ENCODE measurements at places on chromosomes 13 and 19. TPM values are rescaled to one million over a fixed set of nuclear protein-coding genes. Genes with fewer than 3 reads are reported as not detected.

- H3K27ac ChIP-seq: no peak overlapping the region
- no peaks in the 10 kb centered on the region for H3K36me3 ChIP-seq
- no peaks in the 10 kb centered on the region for H3K27me3 ChIP-seq
- no peaks in the 10 kb centered on the region for H3K4me1 ChIP-seq
- DNase-seq: no peak
Measured at GRCh38 chr19:20315543-20315942, 148.5 kb downstream of the ZNF486 start.

GRCh38 chr13:37510441-37510840, 88.1 kb downstream of the POSTN start:
- H3K27ac ChIP-seq: no peak overlapping the region
- no peaks in the 10 kb centered on the region for H3K4me1 ChIP-seq
- DNase-seq: no peak
- no peaks in the 10 kb centered on the region for H3K27me3 ChIP-seq
- H3K4me3 ChIP-seq: no peak overlapping the region

DNA sequence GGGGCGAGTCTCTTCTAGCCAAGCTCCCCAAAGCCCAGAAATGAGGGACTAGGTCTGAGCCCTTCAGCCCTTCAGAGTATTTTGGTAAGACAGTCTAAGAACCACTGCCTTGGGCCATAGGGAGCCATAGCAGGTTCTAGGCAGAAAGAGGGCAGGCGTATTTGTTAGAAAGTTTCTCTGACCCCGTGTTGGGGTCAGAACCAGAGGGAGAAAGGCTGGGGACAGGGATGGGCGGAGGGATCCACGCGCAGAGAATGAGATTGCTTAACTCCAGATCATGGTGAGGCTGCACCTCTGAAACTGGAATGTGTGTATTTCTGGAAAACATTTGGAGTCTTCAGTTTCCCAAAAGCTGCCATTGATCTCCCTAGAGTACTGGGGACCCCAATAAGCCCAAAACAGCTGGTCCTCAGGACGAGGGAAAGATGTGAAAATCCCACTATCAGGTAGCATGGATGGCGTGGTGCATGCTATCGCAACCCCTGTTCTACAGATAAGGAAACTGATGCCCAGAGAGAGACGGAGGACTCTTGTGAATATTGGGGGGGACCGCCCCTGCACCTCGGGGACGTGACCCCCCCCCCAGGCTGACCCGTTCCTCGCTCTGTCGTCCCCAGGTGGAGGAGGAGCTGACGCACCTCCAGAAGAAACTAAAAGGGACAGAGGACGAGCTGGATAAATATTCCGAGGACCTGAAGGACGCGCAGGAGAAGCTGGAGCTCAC, 703 bp upstream of the TPM4 start:
- H3K36me3 ChIP-seq: peaks cover 2% of the 10 kb centered on the region
- DNase-seq: no peak
- peak overlapping the region; percentile 100 for H3K27ac ChIP-seq
- peaks cover 53% of the 10 kb centered on the region for H3K4me1 ChIP-seq
- no peaks in the 10 kb centered on the region for H3K27me3 ChIP-seq
- peak overlapping the region; percentile 98 for H3K4me3 ChIP-seq

DNA sequence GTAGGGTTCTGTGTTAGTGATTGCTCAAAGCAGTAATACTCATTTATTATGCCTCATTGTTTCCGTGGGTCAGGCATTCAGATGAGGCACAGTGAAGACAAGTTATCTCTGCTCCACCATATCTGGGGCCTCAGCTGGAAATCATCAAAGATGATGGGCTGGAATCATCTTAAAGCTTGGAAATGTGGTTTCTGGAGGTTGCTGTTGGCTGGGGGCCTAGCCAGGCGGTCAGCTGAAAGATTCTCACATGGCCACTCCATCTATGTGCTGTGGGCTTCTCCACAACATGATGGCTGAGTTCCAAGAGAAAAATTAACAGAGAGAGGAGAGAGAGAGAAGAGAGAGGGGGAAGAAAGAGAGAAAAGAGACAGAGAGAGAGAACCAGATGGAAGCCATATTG, 75.5 kb downstream of the OLFM4 start:
- H3K4me1 ChIP-seq: no peaks in the 10 kb centered on the region
- no peaks in the 10 kb centered on the region for H3K27me3 ChIP-seq
- no peaks in the 10 kb centered on the region for H3K36me3 ChIP-seq
- no peak overlapping the region for H3K27ac ChIP-seq
- no peak for DNase-seq

- no peak overlapping the region for H3K4me3 ChIP-seq
- no peak for DNase-seq
- no peaks in the 10 kb centered on the region for H3K4me1 ChIP-seq
- no peaks in the 10 kb centered on the region for H3K27me3 ChIP-seq
- H3K36me3 ChIP-seq: no peaks in the 10 kb centered on the region
- H3K27ac ChIP-seq: no peak overlapping the region
Measured at GRCh38 chr13:68727798-68728197, 1379.8 kb upstream of the ATXN8OS start.

DNA sequence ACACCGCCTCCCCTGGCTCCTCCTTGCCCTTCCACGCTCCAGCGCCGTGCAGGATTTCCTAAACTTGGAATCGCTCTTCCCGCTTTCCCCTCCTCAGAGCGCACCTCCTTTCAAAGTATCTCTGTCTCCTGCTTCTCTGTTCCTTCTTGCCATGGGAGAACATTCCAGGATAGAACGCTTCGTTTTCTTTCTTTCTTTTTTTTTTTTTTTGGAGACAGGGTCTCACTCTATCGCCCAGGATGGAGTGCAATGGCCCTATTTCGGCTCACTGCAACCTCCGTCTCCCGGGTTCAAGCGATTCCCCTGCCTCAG, 574 bp upstream of the XPO4 start:
- peaks cover 12% of the 10 kb centered on the region for H3K4me1 ChIP-seq

DNA sequence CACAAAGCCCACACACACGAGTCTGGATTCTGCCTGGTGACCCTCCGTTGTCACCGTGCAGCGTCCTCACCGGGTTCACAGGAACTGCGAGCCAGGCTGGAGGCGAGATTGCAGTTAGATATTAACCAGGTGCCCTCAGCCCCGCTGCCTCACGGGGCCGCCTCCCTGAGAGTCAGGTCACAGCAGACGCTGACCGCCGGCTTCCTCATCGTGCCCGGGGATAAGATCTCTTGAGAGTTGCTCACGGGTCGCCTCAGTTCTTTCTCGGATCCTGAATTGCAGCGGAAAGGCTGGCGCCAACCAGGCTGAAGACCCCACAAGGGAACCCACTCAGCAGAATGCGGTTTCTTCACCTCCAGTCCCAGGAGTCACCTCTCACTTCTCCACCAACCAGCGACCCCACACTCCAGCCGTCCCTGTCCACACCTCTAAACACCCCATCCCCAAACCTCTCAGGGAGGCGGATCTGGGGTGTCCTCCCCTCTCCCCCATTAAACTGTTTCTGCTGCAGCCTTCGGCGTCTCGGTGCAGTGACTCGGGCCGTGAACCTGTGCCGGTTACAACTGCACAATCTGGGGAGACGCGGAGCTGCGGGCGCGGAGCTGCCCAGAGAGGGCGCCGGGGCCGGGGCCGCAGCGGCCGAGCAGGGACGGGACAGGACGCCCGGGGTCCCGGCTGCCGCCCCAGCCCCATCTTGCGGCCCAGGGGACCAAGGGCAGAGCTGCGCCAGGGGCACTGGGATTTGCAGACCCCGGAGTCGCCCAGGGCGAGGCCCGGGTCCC, 591 bp downstream of the ZNF823 start:
- DNase-seq: peak; percentile 18
- peak overlapping the region; percentile 91 for H3K27ac ChIP-seq
- no peaks in the 10 kb centered on the region for H3K27me3 ChIP-seq
- no peaks in the 10 kb centered on the region for H3K36me3 ChIP-seq
- peaks cover 16% of the 10 kb centered on the region for H3K4me1 ChIP-seq
- peak overlapping the region; percentile 79 for H3K4me3 ChIP-seq

DNA sequence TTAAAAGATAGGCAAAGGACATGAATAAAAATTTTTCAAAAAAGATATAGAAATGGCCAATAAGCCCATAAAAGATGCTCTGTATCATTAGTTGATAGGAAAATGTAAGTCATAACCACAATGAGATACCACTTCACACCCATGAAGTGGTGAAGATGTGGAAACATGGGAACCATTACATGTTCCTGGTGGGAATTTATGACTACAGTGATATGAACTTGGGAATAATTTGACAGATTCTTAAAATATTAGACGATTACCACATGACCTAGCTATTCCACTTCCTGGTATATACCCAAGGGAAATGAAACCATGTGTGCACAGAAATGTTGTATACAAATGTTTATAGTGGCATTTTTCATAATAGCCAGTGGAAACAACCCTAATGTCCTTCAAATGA, 232.2 kb downstream of the GGACT start:
- no peaks in the 10 kb centered on the region for H3K4me1 ChIP-seq
- H3K36me3 ChIP-seq: no peaks in the 10 kb centered on the region
- H3K27me3 ChIP-seq: no peaks in the 10 kb centered on the region
- no peak for DNase-seq

DNA sequence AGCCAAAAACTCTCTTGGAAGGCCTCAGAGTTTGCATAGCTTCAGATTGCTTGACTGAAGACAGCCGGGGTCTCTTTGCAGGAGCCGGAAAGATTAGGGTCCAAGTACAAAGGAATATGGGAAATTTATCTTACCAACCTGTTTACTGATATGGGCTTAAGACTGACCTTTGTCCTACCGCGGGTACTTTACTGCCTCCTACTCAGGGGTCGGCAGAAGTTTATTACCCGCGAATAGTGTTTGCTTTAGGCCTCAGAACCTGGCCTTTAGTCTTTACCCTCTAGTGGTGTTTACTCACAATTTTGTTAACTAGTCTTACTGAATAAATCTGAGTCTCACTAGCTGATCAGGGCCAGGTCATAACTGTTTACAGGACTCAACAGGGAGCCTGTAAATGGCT, 765.4 kb upstream of the SPRY2 start:
- H3K27ac ChIP-seq: no peak overlapping the region
- no peaks in the 10 kb centered on the region for H3K27me3 ChIP-seq
- H3K36me3 ChIP-seq: no peaks in the 10 kb centered on the region
- no peak for DNase-seq
- H3K4me1 ChIP-seq: no peaks in the 10 kb centered on the region

- no peaks in the 10 kb centered on the region for H3K27me3 ChIP-seq
- H3K27ac ChIP-seq: no peak overlapping the region
- H3K4me3 ChIP-seq: no peak overlapping the region
- DNase-seq: no peak
- no peaks in the 10 kb centered on the region for H3K4me1 ChIP-seq
Measured at GRCh38 chr13:39773833-39774232, 118.4 kb downstream of the COG6 start.

DNA sequence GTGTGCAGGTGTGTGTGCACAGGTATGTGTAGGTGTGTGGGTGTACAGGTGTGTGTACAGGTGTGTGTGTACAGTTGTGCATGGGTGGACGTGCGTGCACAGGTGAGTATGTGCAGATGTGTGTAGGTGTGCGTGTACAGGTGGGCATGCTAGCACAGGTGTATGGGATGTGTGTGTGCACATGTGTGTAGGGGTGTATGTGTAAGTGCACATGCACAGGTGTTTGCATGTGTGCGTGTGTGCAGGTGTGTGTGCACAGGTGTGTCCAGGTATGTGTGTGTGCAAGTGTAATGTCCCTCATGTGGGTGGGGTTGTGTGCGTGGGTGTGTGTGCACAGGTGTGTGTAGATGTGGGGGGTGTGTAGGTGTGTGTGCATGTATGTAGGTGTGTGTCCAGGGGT, 27.5 kb upstream of the TFDP1 start:
- no peaks in the 10 kb centered on the region for H3K27me3 ChIP-seq
- no peak overlapping the region for H3K4me3 ChIP-seq
- no peak overlapping the region for H3K27ac ChIP-seq
- H3K4me1 ChIP-seq: peaks cover 10% of the 10 kb centered on the region
- no peak for DNase-seq
- peaks cover 21% of the 10 kb centered on the region for H3K36me3 ChIP-seq

DNA sequence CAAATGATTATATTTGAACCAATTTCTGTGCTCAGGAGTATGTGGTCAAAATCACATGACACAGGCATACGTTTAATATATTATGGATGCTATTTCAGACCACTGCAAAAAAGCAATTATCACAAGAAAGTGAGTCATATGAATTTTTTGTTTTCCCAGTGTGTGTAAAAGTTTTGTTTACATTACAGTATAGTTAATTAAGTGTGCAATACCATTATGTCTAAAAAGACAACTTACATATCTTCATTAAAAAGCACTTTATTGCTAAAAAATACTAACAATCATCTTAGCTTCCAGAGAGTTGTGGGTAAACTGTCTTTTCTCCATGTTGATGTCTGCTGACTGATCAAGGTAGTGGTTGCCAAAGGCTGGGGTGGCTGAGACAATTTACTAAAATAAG, 347.2 kb upstream of the PCDH9 start:
- H3K4me3 ChIP-seq: no peak overlapping the region
- H3K4me1 ChIP-seq: no peaks in the 10 kb centered on the region
- H3K27me3 ChIP-seq: no peaks in the 10 kb centered on the region
- no peak for DNase-seq
- H3K27ac ChIP-seq: no peak overlapping the region

DNA sequence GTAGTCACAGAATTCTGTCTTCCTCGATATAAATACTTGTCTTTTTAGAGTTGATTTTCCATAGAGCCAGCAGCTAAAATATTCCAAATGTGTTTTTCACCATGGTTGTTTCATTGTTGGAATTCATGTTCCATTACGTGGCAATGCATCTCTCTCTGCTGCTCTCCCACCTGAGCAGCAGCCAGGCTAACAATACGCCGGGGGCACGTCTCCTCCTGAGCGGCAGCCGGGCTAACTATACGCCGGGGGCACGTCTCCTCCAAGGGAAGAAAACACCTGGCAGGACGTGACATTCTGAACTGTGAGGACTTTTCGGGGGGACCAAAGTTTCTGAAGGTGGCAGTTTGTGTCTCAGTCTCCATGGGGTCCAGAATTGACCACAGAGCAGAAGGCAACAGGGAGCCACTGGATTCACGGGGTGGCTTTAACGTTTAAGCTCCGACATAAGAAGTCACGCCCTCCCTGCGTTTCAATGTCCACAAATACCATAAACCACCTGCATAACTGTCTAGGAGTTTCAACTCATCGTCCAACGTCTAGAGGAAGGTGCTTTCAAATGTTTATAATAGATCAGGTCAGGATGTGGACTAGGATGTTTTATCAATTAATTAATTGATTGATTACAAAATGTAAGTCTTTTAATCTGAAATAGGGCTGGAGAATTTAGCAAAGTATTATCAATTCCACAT, 15.1 kb downstream of the PLPP2 start:
- no peak for DNase-seq
- H3K27me3 ChIP-seq: peaks cover 27% of the 10 kb centered on the region
- no peaks in the 10 kb centered on the region for H3K4me1 ChIP-seq
- H3K27ac ChIP-seq: no peak overlapping the region
- no peak overlapping the region for H3K4me3 ChIP-seq

The CHMP2A gene
- total RNA-seq: 127 TPM

The ZNF543 gene
- 4.3 TPM for total RNA-seq

The SIGLEC5 gene
- total RNA-seq: 0.20 TPM

The LILRA2 gene
- 0.31 TPM for total RNA-seq

The CGB3 gene
- total RNA-seq: not detected

The MADCAM1 gene
- total RNA-seq: 0.37 TPM

The PLEKHA4 gene
- total RNA-seq: 50.5 TPM

The PINLYP gene
- 0.87 TPM for total RNA-seq

The TDRD3 gene
- 17.1 TPM for total RNA-seq

The ZNF229 gene
- total RNA-seq: 6.1 TPM

The CYP2F1 gene
- not detected for total RNA-seq

The SEMA6B gene
- total RNA-seq: 6.5 TPM

The MYBPC2 gene
- 0.28 TPM for total RNA-seq
